ENCODE measurements at places on chromosomes 12 and 14. TPM values are rescaled to one million over a fixed set of nuclear protein-coding genes. Genes with fewer than 3 reads are reported as not detected.

The HVCN1 gene
- 1.3 TPM for polyA plus RNA-seq

The WNT1 gene
- not detected for polyA plus RNA-seq

The PPP1R1A gene
- polyA plus RNA-seq = not detected

The MVK gene
- 12.2 TPM for polyA plus RNA-seq

The BDKRB2 gene
- polyA plus RNA-seq = 60.9 TPM

The MAP1LC3B2 gene
- 1.4 TPM for polyA plus RNA-seq

The INHBE gene
- 1.2 TPM for polyA plus RNA-seq

The TAS2R13 gene
- 0.03 TPM for polyA plus RNA-seq

The ZBTB39 gene
- polyA plus RNA-seq = 3.6 TPM

The RNASE3 gene
- polyA plus RNA-seq = not detected

The HOXC6 gene
- polyA plus RNA-seq = 1.1 TPM

DNA sequence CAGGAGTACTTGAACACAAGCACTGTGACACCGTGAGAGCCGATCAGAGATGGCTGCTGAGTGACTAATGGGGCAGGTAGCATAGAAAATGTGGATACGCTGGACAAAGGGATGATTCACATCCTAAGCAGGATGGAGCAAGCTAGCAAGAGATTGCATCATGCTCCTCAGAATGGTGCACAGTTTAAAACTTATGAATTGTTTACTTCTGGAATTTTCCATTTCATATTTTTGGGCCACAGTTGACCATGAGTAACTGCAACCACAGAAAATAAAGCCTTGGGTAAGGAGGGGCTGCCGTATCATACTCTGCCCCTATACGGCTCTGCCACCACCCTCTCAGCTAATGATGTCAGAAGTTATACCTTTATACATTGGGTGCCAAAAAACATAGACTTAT, 23.3 kb upstream of the MARK3 start:
- H3K27ac ChIP-seq = peak overlapping the region; percentile 95
- H3K4me1 ChIP-seq = no peaks in the 10 kb centered on the region
- no peaks in the 10 kb centered on the region for H3K27me3 ChIP-seq
- no peak overlapping the region for H3K4me3 ChIP-seq
- peak; percentile 99 for DNase-seq

- no peak overlapping the region for H3K27ac ChIP-seq
- no peak for DNase-seq
- peaks cover 8% of the 10 kb centered on the region for H3K27me3 ChIP-seq
These were observed 257.8 kb upstream of the BTG1 start for GRCh38 chr12:92403210-92404175.

DNA sequence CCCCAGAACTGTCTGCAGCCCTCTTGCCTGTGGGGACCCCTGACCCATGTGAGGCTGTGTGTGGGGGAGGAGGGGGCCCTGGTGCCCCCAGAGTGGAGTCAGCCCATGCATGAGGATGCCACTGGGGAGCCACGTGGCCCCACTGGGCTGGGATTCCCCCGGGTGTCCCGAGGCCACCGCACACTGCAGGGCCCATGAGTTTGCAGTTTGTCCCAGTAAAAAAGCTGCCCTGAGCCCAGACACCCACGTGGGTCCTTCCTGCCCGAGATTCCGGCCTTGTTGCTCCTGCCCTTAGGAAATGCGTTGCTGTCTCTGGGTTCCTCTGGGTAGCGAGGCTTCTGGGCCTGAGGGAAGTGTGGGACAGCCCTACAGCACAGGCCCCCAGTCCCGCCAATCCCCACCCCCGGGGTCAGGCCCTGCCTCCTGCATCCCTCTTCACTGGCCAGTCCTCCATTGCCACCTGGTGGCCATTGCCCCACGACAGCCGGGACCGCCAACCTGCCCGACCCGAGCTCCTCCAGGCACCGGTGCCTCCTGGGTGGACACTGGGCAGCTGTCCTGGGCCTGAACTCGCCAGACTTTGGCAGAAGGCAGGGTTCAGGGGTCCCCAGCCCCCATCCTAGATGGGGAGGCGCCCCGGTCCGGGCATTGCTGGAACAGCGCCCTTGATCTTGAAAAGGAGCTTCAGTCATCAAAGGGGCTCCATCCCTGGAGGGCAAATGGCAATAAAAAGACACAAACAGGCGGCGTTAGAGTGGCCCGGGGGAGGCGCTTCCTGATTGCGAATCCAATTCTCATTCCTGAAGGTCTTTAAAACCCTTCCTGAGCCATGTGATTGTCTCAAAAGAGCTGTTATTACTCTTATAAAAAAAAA, 15.6 kb upstream of the C14orf180 start:
- H3K27me3 ChIP-seq = peaks cover 2% of the 10 kb centered on the region
- no peak overlapping the region for H3K27ac ChIP-seq
- H3K4me3 ChIP-seq = no peak overlapping the region
- no peaks in the 10 kb centered on the region for H3K4me1 ChIP-seq
- peak; percentile 34 for DNase-seq

DNA sequence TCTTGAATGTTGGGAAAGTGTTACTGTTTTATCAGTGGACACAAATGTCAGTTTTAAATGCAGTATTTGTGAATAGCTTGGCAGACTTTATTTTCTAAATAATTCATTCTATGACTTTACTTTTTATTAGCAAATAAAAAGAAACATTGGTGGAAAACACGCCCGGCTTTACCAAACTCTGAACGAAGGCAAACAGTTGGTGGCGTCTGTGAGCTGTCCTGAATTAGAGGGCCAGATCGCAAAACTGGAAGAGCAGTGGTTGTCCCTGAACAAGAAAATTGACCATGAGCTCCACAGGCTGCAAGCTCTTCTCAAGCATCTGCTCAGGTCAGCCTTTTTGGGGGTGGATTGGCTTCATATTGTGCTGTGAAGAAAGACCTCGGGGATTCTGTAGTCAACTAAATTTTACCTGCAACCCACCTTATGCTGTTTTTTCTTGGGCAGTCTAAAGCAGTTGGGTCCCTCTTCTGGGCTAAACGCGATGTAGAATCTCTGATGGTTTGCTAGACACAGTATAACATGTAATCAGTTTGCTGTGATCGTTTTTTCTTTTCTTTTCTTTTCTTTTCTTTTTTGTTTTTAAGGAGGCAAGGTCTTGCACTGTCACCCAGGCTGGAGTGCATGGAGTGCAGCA, 156.4 kb downstream of the ESR2 start:
- H3K27ac ChIP-seq = no peak overlapping the region
- H3K27me3 ChIP-seq = no peaks in the 10 kb centered on the region
- no peaks in the 10 kb centered on the region for H3K36me3 ChIP-seq
- peak; percentile 8 for DNase-seq
- no peak overlapping the region for H3K4me3 ChIP-seq
- no peaks in the 10 kb centered on the region for H3K4me1 ChIP-seq

GRCh38 chr12:104576980-104577580, 120.3 kb downstream of the CHST11 start:
- no peak overlapping the region for H3K4me3 ChIP-seq
- peaks cover 11% of the 10 kb centered on the region for H3K4me1 ChIP-seq
- H3K27ac ChIP-seq = no peak overlapping the region
- no peaks in the 10 kb centered on the region for H3K27me3 ChIP-seq
- no peaks in the 10 kb centered on the region for H3K36me3 ChIP-seq
- no peak for DNase-seq

- no peak overlapping the region for H3K4me3 ChIP-seq
- H3K27me3 ChIP-seq = no peaks in the 10 kb centered on the region
- H3K36me3 ChIP-seq = no peaks in the 10 kb centered on the region
- DNase-seq = peak; percentile 22
- H3K4me1 ChIP-seq = peaks cover 2% of the 10 kb centered on the region
These were observed 161.9 kb downstream of the CRADD start for GRCh38 chr12:93839064-93839463.

DNA sequence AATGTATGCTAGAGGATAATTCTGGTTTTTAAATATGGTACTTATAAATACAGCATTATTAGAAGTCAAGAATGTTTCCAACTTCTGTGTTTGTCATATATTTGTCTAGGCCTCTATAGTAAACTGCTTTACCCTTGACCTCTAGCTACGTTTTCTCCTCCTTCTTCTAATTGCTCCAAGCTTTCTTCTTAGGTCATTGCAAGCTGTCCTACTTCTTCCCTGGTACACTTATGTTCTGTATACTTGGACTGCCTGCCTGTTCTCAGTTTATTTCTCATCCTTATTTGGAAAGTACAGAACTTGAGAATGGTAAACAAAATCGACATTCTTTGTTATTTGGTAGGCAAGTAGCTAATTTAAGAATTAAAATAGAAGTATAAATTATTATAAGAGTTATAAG, 23.9 kb upstream of the ATP2B1 start:
- H3K27me3 ChIP-seq = no peaks in the 10 kb centered on the region
- no peaks in the 10 kb centered on the region for H3K36me3 ChIP-seq
- no peak overlapping the region for H3K4me3 ChIP-seq
- no peak overlapping the region for H3K27ac ChIP-seq
- H3K4me1 ChIP-seq = peaks cover 5% of the 10 kb centered on the region
- DNase-seq = no peak

DNA sequence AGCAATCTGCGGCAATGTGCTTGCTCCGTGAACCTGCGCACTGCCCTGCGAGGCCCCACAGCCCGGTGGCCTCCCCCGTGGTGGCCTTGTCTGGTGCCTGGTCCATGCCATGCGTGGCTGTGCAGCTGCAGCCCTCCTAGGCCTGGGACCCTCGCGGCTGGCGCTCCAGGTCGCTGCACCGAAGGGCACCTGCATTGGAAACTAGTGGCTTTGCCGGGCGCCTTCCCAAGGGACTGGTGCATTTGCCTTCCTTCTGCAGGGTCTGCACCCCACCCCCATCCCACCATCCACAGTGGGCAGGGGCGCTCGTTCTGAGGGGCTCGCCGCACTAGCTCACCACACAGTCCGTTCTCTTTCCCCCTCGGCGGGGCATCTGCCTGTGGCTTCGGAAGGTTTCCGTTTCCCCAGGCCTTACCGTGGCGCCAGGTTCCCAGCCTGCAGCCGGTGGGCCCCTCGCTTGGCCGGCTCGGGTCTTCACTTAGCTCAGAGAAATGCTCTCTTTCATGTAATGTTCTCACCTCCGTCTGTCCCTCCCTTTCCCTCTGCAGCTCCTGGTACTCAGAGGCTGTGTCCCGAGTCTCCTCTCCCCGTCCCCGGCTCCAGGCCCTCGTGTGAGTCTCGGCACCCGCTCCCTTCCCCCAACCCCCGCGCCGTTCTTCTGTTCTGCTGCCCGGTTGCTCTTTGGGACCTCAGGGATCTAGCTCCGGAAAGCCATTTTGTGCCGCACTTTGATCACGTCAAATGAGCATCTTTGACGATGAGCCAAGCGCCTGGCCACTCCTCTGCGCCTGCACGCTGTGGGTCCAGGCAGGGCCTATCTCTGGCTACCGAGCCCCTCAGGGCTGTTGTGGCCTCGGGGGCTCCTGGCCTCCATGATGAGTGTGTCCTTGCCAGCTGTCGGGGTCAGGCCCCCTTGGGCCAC, 31.9 kb downstream of the JAG2 start:
- H3K4me3 ChIP-seq = no peak overlapping the region
- H3K36me3 ChIP-seq = no peaks in the 10 kb centered on the region
- no peaks in the 10 kb centered on the region for H3K4me1 ChIP-seq
- no peak overlapping the region for H3K27ac ChIP-seq

DNA sequence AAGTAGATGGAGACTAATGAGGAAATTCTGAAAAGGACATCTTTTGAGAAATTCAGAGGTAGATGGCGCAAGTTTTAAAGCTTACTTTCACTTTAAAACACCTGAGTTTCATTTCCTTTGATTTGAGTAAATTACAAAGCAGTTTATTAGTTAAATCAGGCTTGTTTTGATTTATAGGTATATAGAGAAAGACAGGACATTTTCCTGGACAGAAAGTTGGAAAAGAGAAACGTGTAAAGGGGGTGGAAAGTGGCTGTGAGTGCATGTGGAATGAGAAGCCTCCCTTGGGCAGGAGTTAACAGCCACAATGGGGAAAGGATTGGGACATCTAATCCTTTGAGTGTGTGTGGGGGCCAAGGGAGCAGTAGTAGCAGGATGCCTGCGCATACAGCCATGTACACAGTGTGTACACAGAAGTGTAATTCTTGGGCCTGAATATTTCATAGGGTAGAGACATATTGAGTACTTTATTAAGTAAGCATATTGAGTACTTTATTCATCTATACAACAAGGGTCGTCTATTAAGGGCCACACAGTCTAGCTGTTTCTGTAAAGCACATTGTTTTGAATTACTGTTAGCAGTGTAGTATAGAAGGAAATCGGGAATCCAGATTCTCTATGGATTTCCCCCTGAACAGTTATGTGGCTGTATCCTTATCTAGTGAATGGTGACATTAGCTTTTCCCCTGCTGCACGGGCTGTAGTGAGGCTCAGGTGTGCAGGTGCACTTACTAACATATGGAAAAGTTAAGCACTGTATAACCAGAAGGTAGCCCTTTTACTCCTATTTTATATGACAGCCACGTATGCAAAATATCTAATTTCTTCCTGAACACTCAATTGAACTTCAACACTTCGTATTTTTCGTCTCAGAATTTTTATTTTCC, 19.1 kb downstream of the MARK3 start:
- peak; percentile 24 for DNase-seq
- peaks cover 6% of the 10 kb centered on the region for H3K36me3 ChIP-seq
- peaks cover 14% of the 10 kb centered on the region for H3K4me1 ChIP-seq
- no peak overlapping the region for H3K4me3 ChIP-seq
- no peak overlapping the region for H3K27ac ChIP-seq

DNA sequence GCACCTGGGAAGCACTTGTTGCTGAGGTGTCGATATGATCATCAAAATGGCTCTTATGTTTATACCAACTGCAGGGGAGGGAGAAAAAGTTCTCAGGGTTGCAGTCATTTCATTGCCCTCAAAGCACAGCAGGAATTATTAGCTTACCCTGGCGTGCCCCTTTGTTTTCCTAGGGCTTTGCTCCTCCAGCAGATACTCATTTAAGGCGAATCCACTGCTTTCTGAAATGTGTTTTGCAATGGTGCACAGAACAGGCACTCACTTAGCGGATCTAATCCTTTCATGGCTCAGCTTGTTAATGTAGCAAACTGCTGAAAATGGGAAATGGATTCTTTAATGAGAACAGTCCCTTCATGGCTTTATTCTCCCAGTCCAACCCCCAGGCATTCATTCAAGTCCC, 76.7 kb downstream of the NKX2-1 start:
- H3K27ac ChIP-seq = no peak overlapping the region
- no peak for DNase-seq
- H3K4me1 ChIP-seq = no peaks in the 10 kb centered on the region
- H3K36me3 ChIP-seq = no peaks in the 10 kb centered on the region
- peaks cover 5% of the 10 kb centered on the region for H3K27me3 ChIP-seq

- no peak overlapping the region for H3K4me3 ChIP-seq
- no peaks in the 10 kb centered on the region for H3K36me3 ChIP-seq
- H3K27ac ChIP-seq = no peak overlapping the region
- no peaks in the 10 kb centered on the region for H3K4me1 ChIP-seq
These were observed 62.0 kb upstream of the SYT1 start for GRCh38 chr12:78802593-78802992.

DNA sequence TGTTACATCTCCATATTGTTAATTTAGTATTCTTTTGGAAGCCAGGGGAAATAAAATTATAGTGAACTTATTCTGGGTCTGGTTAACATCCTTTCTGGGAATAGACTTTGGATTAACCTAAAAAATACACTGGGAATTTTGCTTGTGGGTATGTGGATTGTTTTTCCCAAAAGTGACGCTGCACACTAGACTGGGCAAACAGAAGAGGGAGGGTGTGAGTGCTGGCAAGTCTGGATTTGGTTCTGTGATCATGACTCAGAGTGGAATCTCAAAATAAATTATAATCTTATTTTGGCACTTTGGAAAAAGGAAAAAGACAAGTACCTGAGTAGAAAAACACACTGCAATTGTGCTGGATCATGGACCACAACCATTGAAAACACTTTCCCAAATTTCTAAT, 15.2 kb upstream of the LUM start:
- H3K4me3 ChIP-seq = no peak overlapping the region
- DNase-seq = no peak
- no peaks in the 10 kb centered on the region for H3K36me3 ChIP-seq
- H3K4me1 ChIP-seq = peaks cover 3% of the 10 kb centered on the region

Data from IMR-90 (cell line).